HepG2 (cell line): ENCODE measurements at places on chromosomes 13 and 19. TPM values are rescaled to one million over a fixed set of nuclear protein-coding genes. Genes with fewer than 3 reads are reported as not detected.

- no peaks in the 10 kb centered on the region for H3K36me3 ChIP-seq
- DNase-seq, result no peak
- no peaks in the 10 kb centered on the region; the same call in 2 of the 3 replicates for H3K27me3 ChIP-seq
These were observed 138.5 kb downstream of the RBM26 start for GRCh38 chr13:79267560-79267959.

- H3K4me1 ChIP-seq, result peaks cover 19% of the 10 kb centered on the region
- no peaks in the 10 kb centered on the region for H3K27me3 ChIP-seq
- no peaks in the 10 kb centered on the region for H3K36me3 ChIP-seq
- DNase-seq, result no peak
- H3K27ac ChIP-seq, result no peak overlapping the region
- H3K4me3 ChIP-seq, result peak overlapping the region; percentile 54
These were observed 4.6 kb upstream of the NANOS3 start for GRCh38 chr19:13872339-13872694.

DNA sequence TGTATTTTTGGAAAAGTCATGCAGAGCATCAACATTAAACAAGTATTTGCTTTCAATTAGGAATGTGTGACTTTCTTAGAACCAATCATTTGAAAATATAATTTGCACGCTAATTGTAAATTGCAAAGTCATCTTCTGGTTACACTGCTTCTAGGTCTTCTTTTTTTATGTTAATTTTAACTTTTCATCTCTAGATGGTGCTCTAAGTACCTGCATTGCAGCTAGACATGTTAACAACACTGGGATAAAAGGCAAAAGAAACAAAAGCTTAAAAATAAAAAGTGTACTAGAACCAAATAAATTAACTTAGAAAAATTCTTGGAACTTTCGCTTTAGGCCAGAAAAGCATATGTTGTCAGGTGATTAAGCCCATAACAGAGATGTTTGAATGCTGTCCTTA, 2758.2 kb downstream of the PCDH9 start:
- H3K27ac ChIP-seq, result no peak overlapping the region
- H3K36me3 ChIP-seq, result no peaks in the 10 kb centered on the region
- H3K4me3 ChIP-seq, result no peak overlapping the region
- no peaks in the 10 kb centered on the region for H3K27me3 ChIP-seq
- peak; percentile 15 for DNase-seq

The ZNF560 gene
- total RNA-seq, result not detected in 2 replicates

DNA sequence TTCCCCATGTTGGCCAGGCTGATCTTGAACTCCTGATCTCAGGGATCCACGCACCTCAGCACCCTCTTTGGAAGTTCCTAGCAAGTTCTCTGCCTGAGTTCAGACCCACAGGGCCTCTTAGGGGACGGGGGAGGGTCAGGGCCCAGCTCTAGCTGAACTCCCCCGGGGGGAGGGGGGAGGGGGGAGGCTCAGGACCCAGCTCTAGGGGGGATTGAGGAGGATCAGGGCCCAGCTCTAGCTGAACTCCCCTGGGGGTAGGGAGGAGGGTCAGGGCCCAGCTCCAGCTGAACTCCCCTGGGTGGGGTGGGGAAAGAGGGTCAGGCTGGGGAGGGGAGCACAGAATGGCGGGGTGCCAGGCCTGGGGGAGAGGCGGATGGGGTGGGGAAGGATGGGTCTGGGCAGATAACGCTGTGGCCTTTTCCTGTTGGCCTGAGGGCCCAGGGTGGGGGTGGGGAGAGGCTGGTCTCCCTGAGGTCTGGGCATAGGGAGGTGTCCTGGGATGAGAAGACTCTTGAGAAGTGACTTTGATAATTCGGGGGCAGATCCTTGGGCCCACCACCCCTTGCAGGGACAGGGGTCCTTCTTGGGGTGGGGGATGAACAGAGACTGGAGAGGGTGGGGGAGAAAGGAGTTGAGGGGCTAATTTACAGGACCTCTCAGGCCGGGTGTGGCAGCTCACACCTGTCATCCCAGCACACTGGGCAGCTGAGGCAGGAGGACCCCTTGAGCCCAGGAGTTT, 5.5 kb upstream of the PTBP1 start:
- no peaks in the 10 kb centered on the region for H3K36me3 ChIP-seq
- no peak for DNase-seq
- no peak overlapping the region for H3K4me3 ChIP-seq
- no peaks in the 10 kb centered on the region for H3K27me3 ChIP-seq
- peaks cover 77% of the 10 kb centered on the region for H3K4me1 ChIP-seq

- H3K27me3 ChIP-seq, result no peaks in the 10 kb centered on the region; the same call in 1 of the 2 replicates
- no peaks in the 10 kb centered on the region for H3K4me1 ChIP-seq
- H3K36me3 ChIP-seq, result no peaks in the 10 kb centered on the region
- no peak overlapping the region for H3K4me3 ChIP-seq
- no peak for DNase-seq
These were observed 525.1 kb downstream of the MYO16 start for GRCh38 chr13:109154546-109154945.

GRCh38 chr13:49319951-49320350, 72.2 kb downstream of the CDADC1 start:
- no peaks in the 10 kb centered on the region for H3K36me3 ChIP-seq
- no peak overlapping the region for H3K4me3 ChIP-seq
- no peak for DNase-seq
- no peaks in the 10 kb centered on the region for H3K4me1 ChIP-seq

The ZNF486 gene
- 2.1 and 2.6 TPM in 2 replicates for total RNA-seq

GRCh38 chr13:31930490-31930889, 101.1 kb upstream of the FRY start:
- no peak overlapping the region for H3K27ac ChIP-seq
- no peak for DNase-seq
- H3K36me3 ChIP-seq, result no peaks in the 10 kb centered on the region
- peaks cover 52% of the 10 kb centered on the region for H3K4me1 ChIP-seq

The GJB2 gene
- 0.18 TPM in 1 of 2 replicates, not detected in the other for total RNA-seq

DNA sequence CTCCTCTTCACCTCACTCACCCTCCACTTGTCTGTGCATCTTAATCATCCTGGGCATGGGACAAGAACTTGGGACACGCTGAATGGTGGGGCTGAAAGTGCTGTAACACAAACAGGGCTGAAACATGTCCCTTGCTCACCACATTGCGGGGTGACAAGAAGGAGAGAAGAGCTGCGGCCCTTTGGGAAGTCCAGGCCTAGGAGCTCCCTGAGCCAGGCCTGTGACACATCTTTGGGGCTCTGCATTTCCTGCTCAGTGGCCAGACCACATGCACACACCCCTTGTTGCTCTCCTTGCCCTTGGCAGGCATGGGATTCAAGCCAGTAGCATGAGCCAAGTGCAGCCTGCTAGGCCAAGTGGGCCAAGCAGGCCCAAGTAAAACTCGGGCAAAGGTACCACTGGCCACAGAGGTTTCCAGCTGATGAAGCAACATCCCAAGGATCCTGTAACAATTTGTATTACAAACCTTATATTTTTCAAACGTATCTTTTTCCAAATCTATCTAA, 1384.3 kb upstream of the PCDH20 start:
- no peak overlapping the region for H3K4me3 ChIP-seq
- no peaks in the 10 kb centered on the region for H3K27me3 ChIP-seq
- H3K36me3 ChIP-seq, result no peaks in the 10 kb centered on the region
- H3K27ac ChIP-seq, result no peak overlapping the region

The SERPINE3 gene
- total RNA-seq, result not detected in 2 replicates

DNA sequence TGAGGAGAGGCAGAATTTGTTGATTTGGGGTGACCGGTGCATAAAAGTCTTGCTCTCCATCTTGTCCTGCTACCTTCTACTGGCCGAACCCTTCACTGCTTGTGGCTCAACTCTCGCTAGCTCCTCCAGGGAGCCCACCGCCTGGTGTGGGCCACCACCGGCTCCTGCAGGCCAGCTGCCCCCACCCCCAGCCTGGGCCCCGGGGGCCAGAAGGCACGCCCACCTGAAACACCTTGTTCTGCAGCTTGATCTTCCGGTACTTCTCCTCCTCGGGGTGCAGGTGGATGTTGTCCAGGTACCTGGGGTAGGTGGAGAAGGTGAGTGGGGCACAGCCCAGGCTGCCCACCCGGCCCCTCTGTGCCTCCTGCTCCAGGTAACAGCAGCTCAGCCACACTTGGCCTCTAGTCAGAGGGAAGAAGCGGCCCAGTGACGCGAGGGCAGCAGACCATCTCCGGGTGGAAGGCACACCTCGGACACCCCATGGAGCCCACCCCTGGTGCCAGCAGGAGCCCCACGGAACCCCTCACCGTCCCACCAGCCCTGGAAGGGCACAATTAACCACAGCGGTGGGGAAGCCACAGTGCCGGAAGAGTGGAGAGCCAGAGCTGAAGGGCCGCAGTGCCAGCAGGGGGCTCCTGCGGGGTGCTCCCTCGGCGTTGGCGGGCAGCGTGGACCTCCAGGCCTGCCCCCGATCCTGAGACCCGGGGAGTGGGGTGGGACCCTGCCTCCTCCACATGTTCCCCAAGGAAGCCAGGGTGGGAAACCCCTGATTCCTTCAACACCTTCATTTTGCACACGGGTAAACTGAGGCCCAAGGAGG, 10.1 kb downstream of the UBXN6 start:
- no peak overlapping the region for H3K27ac ChIP-seq
- peaks cover 10% of the 10 kb centered on the region; the same call in 1 of the 2 replicates for H3K4me1 ChIP-seq
- H3K36me3 ChIP-seq, result peaks cover 48% of the 10 kb centered on the region; the same call in 2 of the 3 replicates
- DNase-seq, result no peak
- H3K27me3 ChIP-seq, result no peaks in the 10 kb centered on the region
- no peak overlapping the region for H3K4me3 ChIP-seq

The PSG7 gene
- total RNA-seq, result not detected in 2 replicates

GRCh38 chr13:25117312-25117711, 21.4 kb downstream of the PABPC3 start:
- no peak overlapping the region for H3K27ac ChIP-seq
- peaks cover 12% of the 10 kb centered on the region; the same call in 1 of the 3 replicates for H3K27me3 ChIP-seq
- no peaks in the 10 kb centered on the region for H3K4me1 ChIP-seq
- H3K36me3 ChIP-seq, result no peaks in the 10 kb centered on the region
- H3K4me3 ChIP-seq, result no peak overlapping the region
- no peak for DNase-seq

GRCh38 chr13:71610876-71611275, 256.1 kb downstream of the DACH1 start:
- H3K4me1 ChIP-seq, result no peaks in the 10 kb centered on the region
- no peak overlapping the region for H3K27ac ChIP-seq
- no peak overlapping the region for H3K4me3 ChIP-seq
- no peak for DNase-seq
- no peaks in the 10 kb centered on the region for H3K36me3 ChIP-seq

DNA sequence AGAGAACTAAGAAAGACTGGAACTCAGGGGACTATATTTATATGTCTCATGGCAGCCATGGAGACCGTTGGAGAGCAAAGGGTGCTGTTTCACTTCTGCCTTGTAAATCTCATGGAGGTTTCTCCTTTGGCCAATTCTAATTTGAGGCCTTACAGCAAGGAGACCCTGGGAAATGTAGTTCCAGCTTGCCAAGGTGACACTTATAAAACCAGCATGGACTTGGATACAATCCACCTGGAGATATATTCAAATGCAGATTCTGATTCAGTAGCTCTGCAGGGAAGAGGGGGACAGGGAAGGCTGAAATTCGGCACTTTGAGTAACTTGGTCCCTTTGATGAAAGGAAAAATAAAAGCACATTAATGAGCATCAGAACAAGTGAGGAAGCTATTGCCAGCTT, 90.0 kb downstream of the OXGR1 start:
- no peak overlapping the region for H3K4me3 ChIP-seq
- H3K36me3 ChIP-seq, result no peaks in the 10 kb centered on the region
- no peaks in the 10 kb centered on the region for H3K27me3 ChIP-seq
